ELF-1 (cell line): ENCODE measurements at places on chromosomes 3 and 15.

DNA sequence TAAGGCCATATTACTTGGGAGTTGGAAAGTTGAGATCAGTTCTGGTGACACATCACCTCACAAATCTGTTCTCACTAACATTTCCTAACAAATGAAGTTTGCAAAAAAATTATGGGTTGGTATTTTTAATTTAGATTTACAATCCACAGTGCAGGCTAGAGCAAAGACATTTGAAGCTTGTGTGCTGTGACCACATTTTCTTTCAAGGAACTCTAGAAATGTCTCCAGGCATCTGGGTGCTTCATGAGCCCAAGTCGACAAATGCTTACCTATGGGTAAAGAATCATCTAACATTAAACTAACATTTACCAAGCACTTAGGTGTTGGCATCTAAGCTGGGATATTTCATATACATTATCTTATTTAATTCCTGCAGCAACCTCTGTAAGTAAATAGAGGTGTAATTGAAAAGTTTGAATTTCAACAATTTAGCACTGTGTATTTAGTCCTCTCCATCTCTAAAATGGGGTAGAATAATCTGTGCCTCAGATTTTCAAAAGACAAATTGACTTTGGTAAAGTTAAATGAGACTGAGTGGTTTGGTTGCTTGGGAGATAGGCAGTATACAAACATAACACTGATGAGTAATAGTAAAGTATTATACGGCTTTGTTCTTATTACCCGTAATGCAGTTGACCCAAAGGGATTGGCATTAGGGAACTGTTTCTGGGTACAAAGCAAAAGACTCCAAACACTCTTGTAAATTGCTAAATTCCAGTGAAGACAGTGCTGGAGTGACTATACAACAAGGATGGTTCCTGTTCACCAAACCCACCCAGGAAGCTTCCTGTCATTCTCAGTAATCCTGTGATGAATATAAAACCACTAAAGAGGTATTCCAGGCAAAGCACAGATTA, 162.5 kb downstream of the TPRG1 start:
- DNase-seq, result no peak

- DNase-seq, result no peak
Observed at GRCh38 chr3:71066849-71067261, 516.7 kb downstream of the FOXP1 start.

DNA sequence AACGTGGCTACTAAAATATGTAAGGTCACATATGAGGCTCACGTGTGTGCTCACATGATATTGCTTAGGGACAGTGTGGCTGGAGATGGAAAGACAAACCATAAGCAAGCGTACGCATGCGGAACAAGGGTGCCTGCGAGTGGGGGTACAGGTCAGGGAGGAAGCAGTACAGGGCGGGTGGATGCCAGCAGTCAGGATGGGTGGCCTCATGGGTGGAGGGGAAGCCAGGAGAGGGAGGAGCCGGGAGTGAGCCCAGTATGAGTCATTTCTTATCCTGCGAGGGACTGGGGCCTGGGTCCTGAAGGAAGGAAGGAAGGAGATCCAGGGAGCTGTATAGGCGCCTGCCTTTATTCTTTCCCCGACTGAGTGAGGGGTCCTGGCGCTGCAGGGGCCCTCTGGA, 42.0 kb upstream of the CGNL1 start:
- peak; percentile 53 for DNase-seq

- DNase-seq, result no peak
Observed at GRCh38 chr3:51141573-51141972, 243.5 kb upstream of the MANF start.

DNA sequence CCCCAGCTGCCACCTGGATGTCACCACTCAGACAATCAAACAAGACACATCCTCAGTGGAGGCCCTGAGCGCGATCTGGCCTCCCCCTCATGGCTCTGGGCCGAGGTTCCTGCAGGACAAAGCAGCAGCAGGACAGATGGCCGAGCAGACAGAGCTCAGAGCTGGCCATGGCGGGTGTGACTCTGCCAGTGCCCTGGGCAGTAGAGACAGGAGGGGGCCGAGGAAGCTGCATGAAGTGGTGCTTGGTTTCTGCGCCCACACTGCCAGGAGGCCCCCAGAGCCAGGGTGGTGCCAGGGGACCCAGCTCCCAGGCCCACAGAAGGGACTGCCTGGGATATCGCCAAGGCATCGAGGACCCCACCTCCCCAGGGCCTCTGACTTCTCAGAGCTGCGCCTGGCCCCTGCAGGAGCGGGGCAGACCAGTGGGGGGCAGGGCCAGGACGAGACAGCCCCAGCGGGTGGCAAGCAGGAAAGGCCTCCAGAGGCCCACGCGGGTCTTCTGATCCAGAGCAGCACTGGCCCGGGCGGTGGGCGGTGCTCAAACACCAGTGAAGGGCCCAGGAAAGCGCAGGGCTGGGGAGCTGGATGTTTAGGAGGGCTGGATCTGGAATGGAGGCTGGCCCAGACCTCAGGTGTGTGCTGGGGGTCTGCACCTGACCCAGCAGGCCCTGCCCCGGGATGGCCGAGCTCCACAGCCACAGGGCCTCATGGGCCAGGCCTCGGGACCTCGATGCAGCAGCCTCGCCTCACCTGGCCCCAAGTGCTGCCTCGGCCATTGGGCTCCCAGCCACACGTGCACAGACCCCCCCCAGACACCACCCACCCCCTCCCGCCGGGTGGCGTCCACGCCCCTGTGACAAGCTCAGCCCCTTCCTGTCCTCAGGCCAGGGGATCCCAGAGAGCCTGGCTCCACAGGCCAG, 76.0 kb downstream of the GOLGA8G start:
- peak; percentile 13 for DNase-seq

- no peak for DNase-seq
Observed at GRCh38 chr15:97576929-97577645, 383.4 kb upstream of the ARRDC4 start.

DNA sequence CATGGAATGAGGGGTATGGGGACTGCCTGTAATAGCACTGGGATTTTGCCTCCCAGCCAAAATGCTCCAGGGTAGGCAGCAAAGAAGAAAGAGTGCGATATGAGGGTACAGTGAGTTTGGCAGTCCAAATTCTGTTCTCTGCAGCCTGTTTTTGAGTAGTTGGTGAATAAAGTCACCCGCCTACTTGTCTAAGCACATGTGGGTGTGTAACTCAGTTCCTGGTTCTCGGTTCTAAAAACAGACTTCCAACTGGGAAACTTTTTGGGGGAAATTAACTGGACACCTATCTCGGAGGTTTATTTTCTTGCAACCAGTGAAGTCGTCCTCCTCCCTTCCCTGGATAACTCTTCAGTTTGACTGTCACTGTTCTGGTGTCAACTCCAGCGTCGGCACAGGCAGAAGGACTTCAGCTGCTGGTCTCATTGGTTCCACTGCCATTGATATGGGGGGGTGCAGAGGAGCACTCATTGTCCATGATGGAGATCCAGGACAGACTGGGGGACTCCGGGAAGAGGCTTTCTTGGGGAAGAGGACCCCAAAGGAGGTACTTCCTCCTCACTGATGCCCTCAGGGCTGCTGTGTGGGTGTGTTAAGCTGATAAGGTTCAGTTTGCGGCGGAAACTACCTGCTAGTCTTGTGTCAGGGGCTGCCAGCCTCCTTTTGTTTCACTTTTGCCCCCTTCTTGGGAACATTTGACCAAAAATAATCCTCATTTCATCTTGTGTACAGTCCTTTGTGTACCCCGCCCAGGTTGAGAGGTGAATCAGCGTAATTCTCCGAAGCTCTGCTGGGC, 13.2 kb downstream of the GHRL start:
- no peak for DNase-seq
